Right renal cortex interstitium (tissue), 3 donors: ENCODE measurements at places on chromosomes 7 and 10. TPM values are rescaled to one million over a fixed set of nuclear protein-coding genes. Genes with fewer than 3 reads are reported as not detected.

The TDRD1 gene
- polyA plus RNA-seq = not detected

DNA sequence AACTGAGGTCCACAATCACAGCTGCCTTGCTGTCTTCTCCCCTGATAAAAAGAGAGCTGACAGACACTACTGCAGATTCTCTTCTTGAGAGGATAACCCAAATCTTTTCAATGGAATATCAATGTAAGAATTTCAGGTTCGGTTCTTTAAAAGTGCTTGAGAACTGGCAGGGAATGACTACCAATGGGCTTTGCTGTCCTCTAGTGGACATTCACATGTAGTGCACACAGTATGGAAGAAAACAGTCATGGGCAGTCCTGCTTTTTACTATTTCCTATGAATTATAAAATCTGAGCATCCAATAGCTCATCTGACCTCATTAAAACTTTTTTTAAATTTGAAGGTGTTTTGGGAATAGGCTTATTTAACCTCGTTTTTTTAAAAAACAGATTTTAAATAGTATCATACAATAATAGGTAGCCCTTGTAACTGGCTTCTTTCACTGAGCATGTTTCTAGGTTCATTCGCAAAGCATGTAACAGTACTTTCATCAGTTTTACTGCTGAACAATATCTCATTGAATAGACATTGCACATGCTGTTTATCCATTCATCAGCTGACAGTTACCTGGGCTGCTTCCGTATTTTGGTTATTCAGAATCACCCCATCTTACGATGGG is 18.3 kb downstream of the FZD9 start:
- peak; percentile 31 for DNase-seq

The FANK1 gene
- 13.4 TPM for polyA plus RNA-seq

- no peak for DNase-seq
These were observed 179.9 kb upstream of the TMEM106B start for GRCh38 chr7:12031186-12031585.

GRCh38 chr7:115410434-115410820 is 488.5 kb downstream of the MDFIC start:
- no peak for DNase-seq

The BICC1 gene
- polyA plus RNA-seq = 83.0 TPM

- no peak for DNase-seq
These were observed 196.6 kb upstream of the GALNT17 start for GRCh38 chr7:70935311-70935710.

- DNase-seq = no peak
These were observed 53.6 kb upstream of the WNT16 start for GRCh38 chr7:121275204-121275603.

DNA sequence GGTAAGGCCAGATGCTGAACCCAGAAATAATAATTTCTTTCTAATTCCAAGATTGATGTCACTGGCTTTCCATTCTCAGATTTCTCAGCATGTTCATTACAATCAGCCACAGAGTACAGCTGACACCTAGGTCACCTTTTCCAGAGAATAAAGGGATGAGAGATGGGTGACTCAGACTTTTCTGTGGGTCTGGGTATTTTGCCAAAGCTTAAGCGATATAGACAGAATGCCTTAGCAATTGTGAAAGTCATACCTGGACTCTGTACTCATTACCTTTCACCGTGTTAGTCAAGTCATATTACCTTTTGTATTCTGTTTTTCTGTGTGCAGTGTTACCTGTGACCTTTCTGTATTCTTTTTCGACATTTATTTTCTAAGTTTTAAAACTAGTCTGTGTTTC is 10.6 kb upstream of the PRTFDC1 start:
- DNase-seq = no peak

The ANKRD7 gene
- 4.8 TPM for polyA plus RNA-seq

- no peak for DNase-seq
These were observed 55.2 kb downstream of the HIPK2 start for GRCh38 chr7:139722604-139723003.

The SFTPA1 gene
- not detected for polyA plus RNA-seq

- DNase-seq = no peak
These were observed 21.3 kb downstream of the CALML3 start for GRCh38 chr10:5545778-5546710.

The TAS2R60 gene
- not detected for polyA plus RNA-seq

The EPO gene
- polyA plus RNA-seq = 0.11 TPM

The SLC13A1 gene
- 25.1 TPM for polyA plus RNA-seq

GRCh38 chr10:72831696-72832409 is 61.7 kb upstream of the OIT3 start:
- no peak for DNase-seq

GRCh38 chr7:2128601-2129322 is 104.0 kb downstream of the MAD1L1 start:
- no peak for DNase-seq

The OPALIN gene
- not detected for polyA plus RNA-seq

- DNase-seq = no peak
These were observed 14.3 kb downstream of the GALNT17 start for GRCh38 chr7:71145906-71146901.

DNA sequence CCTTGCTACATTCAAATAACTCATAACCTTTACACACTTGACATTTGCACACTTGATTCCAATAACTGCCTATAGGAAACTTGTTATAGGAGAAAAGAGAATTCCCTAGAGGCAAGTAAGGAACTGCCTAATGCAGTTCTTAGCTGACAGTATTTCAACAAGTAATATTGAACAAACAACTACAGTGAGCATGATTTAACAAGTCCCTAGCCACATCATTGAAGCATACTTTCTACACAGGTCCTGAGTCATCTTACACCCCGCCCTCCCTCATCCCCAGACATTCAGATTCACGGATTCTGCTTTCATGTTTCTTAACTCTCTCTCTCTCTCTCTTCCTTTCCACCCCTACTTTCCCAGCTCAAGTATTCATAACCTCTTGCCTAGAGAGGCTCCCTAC is 153.5 kb downstream of the LSM5 start:
- no peak for DNase-seq

- DNase-seq = peak; percentile 12
These were observed 59.5 kb upstream of the PRPS1L1 start for GRCh38 chr7:18087026-18087686.

The NACAD gene
- polyA plus RNA-seq = 6.9 TPM

The ACSM6 gene
- 0.20 TPM for polyA plus RNA-seq

GRCh38 chr7:40182452-40182851 is 47.6 kb downstream of the SUGCT start:
- DNase-seq = no peak

The GNGT1 gene
- not detected for polyA plus RNA-seq

- no peak for DNase-seq
These were observed 838.8 kb downstream of the GRID1 start for GRCh38 chr10:85527616-85528317.

DNA sequence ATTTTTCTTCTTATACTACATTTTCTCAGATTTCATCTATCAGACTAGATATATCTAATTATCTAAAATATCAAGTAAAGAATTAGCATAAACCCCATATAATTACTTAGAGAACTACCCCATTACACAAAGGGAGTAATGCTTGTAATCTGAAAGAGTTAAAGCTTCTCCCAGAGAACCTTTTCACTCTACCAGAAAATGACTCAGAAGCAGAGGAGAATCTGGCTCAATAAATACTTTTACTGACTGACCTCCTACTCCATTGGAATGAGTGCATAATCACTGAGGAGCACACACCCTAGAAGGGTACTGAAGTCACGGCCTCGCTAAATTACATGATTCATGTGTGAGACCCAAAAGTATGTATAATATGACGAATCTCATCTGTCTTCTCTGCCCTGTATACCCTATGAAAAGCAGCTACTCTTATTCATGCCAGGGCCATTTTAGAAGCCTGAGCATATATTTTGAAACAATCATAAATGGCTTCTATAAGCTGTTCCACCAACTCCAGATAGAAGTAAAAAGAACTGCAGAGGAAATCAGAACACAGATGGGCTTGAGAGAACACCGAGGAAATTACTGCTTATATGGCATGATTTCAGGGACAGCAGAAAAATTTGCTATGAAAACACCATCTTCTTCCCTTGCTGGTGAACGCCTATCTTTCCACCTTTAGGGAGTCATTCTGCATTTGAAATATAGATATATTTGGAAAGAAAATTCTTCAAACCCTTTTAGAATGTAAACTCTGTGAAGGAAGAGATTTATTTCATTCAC is 32.7 kb downstream of the DNMBP start:
- DNase-seq = no peak

GRCh38 chr7:134630237-134630636 is 16.4 kb upstream of the BPGM start:
- no peak for DNase-seq

The AUTS2 gene
- polyA plus RNA-seq = 55.2 TPM

GRCh38 chr7:98058186-98058585 is 48.5 kb upstream of the LMTK2 start:
- DNase-seq = no peak

- DNase-seq = no peak
These were observed 56.7 kb downstream of the DDC start for GRCh38 chr7:50508471-50508943.

- no peak for DNase-seq
These were observed 12.9 kb upstream of the CDK6 start for GRCh38 chr7:92849322-92849721.

The GNG11 gene
- polyA plus RNA-seq = 46.4 TPM

The ACBD7 gene
- polyA plus RNA-seq = 7.4 TPM

- DNase-seq = no peak
These were observed 39.2 kb upstream of the COL1A2 start for GRCh38 chr7:94355454-94355853.

The SLC13A4 gene
- polyA plus RNA-seq = 1.2 TPM

The CDH23 gene
- polyA plus RNA-seq = 0.51 TPM

The GIMAP2 gene
- 10.1 TPM for polyA plus RNA-seq

The GIMAP7 gene
- polyA plus RNA-seq = 19.2 TPM

The ARHGEF35 gene
- polyA plus RNA-seq = 26.8 TPM

The INHBA gene
- polyA plus RNA-seq = 4.6 TPM

GRCh38 chr7:4256286-4256685 is 425.8 kb upstream of the FOXK1 start:
- DNase-seq = no peak

DNA sequence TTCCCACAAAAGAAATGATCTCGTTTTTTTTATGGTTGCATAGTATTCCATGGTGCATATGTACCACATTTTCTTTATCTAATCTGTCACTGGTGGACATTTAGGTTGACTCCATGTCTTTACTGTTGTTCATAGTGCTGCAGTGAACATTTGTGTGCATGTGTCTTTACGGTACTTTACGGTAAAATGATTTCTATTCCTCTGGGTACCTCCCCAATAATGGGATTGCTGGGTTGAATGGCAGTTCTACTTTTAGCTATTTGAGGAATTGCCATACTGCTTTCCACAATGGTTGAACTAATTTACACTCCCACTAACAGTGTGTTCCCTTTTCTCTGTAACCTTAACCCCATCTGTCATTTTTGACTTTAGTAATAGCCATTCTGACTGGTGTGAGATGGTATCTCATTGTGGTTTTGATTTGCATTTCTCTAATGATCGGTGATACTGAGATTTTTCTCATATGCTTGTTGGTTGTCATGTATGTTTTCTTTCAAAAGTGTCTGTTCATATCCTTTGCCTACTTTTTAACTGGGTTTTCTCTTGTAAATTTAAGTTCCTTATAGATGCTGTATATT is 37.2 kb downstream of the MKLN1 start:
- no peak for DNase-seq

- no peak for DNase-seq
These were observed 10.7 kb downstream of the CBLL1 start for GRCh38 chr7:107754642-107755041.

DNA sequence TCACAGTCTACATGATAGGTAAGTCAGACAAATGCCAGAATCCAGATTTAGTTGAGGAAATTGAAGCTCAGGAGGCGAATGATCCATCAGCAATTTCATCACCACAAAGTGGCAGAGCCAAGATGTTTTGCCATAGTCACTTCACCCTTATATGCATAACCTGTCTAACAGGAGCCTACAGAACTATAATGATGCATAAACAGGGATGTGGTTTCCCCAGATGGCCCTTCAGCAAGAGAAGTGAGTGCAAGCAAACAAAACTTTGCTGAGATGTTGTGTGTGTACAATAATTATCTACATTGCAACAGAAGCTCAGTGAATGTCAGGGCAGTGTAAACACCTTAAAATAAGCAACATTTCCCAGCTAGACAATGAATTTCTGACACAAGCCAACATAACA is 28.6 kb downstream of the PON3 start:
- DNase-seq = no peak

The ZNF365 gene
- polyA plus RNA-seq = 0.37 TPM

The OR2A42 gene
- polyA plus RNA-seq = 0.97 TPM

The RSPH10B2 gene
- 0.96 TPM for polyA plus RNA-seq

DNA sequence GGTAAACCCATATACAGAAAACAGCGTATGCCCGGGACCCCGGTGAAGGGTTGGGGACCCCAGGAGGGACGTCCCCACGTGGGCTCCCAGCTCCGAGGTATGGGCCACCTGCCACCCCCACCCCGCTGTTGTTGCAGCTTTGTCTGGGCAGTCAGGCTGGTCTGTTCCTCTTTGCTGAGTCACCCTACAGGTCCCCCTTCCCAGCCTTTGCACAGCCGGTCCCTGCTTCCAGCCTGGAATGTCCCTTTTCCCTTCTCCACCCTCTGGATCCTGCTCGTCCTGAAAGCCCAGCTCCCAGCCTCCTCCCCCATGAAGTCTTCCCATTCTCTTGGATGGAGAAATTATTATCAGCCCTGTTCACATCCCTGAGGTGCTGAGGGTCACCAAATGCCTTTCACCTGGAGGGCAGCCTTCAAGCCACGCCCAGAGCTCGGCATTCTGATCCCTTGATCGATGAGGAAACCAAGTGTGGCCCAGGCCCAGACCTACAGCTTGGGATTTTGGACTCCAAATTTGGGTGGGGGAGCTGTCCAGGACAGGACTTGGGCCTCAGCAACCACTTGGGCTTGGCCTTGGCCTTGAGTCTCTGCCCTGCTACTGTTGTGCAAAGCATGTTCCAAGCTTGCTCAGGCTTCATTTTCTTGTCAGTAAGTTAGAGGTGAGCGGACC is 2.6 kb downstream of the CLDN4 start:
- no peak for DNase-seq

The SLC39A12 gene
- not detected for polyA plus RNA-seq
